ENCODE measurements at places on chromosomes 12 and 14.

DNA sequence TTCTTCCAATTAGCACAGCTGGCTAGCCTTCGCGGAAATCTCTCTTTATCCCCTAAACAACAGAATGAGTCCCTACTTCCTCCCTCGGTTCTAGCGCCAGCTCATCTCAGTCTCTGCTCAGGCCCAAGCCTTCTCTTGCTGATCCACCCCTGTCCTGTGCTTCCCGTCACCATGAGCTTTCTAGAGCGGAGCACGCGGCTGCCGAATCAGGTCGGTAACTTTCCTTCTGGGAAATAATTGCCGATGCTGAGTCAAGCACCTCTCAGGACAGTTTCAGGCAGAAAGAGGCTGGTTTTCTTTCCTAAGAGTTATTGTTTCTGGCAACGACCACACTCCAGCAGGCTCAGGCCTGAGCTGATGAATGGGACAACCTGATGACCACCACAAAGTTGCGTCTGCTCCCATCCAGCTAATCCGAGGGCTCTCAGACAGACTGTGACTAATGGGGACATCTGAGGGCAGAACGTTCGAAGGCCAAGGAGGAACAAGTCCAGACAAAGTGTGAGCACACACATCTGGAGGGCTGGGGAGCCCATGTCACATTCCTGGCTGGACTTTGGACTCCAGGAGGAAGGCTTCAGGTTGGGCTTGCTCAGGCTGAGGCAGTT, 13.6 kb upstream of the GPR68 start:
- DNase-seq: no peak

- no peak for DNase-seq
Observed at GRCh38 chr12:58247633-58248032, 306.3 kb downstream of the ATP23 start.

- DNase-seq: no peak
Observed at GRCh38 chr12:117193903-117194302, 3.6 kb upstream of the FBXO21 start.

DNA sequence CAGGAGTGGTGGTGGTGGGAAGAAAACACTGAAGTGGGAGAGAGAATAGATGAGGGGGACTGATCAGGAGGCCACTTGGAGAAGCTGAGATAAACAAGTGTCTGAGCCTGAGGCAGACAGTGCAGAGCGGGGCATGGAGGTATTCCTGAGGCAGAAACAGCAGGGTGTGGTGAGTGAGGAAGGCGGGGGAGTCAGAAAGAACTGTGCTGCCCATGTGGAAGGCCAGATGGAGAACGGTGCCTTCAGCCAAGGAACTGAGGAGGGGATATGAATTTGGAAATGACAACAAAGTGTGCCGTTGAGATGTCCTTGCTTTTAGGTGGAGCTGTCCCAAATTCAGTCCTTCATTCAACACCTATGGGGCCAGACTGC, 13.7 kb downstream of the APPL2 start:
- no peak for DNase-seq

DNA sequence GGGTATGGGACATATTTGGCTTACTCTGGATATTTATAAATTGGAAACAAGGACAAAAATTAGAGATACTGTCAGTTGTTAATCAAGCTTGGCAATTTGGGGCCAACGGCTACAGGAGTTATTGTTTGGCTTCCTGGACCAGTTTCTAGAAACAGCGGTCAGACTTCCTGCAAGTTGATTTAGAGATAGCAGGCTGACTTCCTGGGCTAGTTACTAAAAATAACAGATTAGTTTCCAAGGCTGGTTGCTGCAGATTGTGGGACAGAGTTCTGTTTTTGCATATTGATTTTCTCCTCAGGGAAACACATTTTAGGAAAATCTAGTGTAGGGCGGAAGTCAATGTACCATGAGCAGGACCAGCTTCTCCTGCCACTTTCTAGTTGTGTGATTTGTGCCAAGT, 144.0 kb upstream of the TMPO start:
- no peak for DNase-seq

GRCh38 chr12:47828976-47829482, 9.3 kb upstream of the HDAC7 start:
- DNase-seq: no peak

- DNase-seq: no peak
Observed at GRCh38 chr12:579420-580110, 83.7 kb downstream of the NINJ2 start.

All from non-pigmented ciliary epithelial cell (primary cell).